T47D (cell line): ENCODE measurements at places on chromosomes 3 and 15.

DNA sequence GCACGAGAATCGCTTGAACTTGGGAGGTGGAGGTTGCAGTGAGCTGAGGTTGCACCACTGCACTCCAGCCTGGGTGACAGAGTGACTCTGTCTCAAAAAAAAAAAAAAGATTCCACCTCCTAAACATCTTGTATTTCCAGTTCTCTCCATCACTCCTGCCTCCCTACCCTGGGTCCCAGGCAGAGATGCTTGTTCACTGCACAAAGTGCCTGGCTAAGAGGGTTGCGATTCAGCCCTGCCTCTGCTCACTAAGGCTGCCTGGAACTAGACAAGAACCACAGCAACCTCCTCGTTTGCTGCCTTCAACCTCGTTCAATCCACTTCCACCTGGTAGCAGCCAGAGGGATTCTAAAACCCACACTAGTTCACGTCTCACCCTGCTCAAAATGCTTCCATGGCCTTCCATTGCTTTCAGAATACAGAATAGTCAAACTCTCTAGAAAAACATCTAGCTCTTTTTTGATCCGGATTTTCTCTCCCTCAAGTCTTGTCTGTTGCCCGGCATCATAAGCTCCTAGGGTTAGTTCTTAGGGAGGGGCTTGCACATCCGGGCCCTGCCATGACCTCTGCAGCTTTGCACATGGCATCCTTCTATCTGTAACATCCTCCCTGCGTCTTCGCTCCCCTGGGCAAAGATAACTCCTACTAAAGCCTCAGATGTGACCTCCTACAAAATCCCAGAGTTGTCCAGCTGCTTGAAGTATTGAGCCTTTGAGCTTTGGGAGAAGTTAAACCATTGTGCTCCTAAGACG lies 1.0 kb upstream of the MCM2 start:
- DNase-seq: no peak

- no peak for DNase-seq
Observed at GRCh38 chr3:54939557-54940300, 11.9 kb upstream of the LRTM1 start.

GRCh38 chr3:134367869-134368750 lies 6.1 kb downstream of the AMOTL2 start:
- DNase-seq: no peak

- no peak for DNase-seq
Observed at GRCh38 chr15:64216730-64217428, 54.1 kb upstream of the PPIB start.

GRCh38 chr3:182740710-182741109 lies 52.6 kb upstream of the ATP11B start:
- DNase-seq: peak; percentile 94

- no peak for DNase-seq
Observed at GRCh38 chr3:55615694-55616295, 128.7 kb upstream of the WNT5A start.

DNA sequence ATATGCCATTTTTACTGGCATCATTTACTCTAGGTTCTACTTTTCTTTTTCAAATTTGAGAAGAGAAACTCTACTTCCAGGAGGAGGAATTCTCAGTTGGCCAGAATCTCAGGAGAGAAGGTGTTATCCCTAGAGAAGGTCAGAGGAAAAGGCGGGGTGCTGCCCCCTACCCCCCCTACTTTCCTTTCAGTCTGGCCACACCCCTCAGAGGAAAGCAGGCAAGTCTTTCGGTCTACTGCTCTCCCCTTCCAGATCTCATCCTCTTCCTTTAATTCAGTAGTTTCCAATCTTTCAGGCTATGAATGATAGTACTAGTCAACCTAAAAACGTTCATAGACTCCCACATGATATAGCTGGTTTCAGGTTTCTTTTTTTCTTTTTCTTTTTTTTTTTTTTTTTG lies 366.5 kb upstream of the TBL1XR1 start:
- DNase-seq: no peak

DNA sequence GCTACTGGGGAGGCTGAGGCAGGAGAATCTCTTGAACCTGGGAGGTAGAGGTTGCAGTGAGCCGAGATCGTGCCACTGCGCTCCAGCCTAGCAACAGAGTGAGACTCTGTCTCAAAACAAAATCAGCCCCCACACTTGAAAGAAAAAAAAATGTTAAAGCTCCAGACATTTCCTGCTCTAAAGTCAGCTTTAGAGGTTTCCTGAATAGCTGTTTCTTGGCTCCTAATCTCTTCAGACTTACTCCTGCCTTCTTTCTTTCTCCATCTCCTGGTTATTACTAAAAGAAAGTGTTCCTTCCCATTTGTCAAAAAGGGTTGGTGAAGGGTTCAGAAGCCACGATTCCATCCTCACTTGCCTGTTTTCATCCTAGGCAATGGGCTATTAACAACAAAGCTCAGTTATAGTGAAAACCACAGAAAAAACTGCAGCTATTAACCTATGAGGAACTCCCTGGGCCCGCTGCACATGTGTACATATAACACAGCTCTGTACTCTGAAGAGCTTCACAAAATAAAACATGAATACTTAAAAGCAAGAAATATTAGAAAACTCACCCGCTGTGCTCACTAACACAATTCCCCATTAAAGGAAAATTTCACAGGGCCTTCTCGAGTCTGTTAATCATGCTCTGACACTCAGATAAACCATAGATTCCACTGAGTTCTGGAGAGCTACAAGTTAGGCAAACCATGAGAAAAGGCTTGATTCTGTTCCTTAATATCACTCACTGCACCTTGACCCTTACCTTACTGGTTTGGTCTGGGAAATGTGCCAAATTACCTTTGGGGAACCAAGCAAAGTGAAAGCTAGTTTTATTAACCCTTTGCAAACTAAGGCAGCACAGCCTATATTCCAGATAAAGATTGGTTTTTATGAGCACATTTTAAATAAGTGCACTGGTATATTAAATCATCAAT lies 89.9 kb upstream of the TSPAN3 start:
- DNase-seq: no peak

GRCh38 chr15:66080717-66081398 lies 172.7 kb downstream of the MEGF11 start:
- DNase-seq: no peak

DNA sequence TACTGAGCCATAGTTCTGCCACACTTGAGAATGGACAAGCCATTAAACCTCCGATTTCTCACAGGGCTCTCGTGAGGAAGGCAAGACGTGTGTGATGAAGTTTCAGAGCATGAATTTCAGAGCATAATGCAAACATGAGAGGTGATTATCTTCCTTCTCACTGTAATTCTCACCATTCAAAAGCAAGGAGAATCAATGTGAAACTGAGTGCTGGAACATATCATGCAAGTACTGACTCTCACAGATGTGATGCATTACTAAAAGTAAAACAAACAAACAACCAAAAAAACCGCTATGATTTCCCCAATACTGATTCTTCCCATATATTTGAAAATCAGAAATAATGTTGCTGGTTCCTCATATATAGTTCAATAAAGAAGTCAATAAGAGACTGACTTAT lies 23.7 kb downstream of the P3H2 start:
- DNase-seq: no peak

- no peak for DNase-seq
Observed at GRCh38 chr3:147231111-147231510, 175.2 kb downstream of the ZIC4 start.

- DNase-seq: no peak
Observed at GRCh38 chr3:157051055-157051454, 108.9 kb downstream of the CCNL1 start.

DNA sequence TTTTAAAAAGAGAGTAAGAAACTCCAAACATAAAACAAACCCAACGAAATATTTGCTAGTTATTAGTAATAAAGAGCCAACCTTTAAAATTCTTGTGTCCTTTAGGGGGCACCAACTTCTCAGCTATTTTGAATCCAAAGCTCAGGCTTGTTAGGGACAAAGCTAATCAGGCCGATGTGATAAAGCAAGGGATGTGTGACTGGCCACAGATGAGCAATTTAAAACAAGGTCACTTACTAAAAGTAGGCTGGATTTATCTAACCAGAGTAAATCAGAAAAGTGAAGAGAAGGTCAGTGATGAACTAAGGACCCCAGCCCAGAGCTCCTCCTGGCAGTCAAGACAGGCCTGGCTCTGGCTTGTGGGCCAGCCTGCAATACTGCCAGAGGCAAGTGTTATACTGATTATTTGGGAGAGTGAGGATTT lies 108.5 kb downstream of the CYP19A1 start:
- DNase-seq: peak; percentile 10

- no peak for DNase-seq
Observed at GRCh38 chr3:134609821-134610431, 40.9 kb downstream of the KY start.

DNA sequence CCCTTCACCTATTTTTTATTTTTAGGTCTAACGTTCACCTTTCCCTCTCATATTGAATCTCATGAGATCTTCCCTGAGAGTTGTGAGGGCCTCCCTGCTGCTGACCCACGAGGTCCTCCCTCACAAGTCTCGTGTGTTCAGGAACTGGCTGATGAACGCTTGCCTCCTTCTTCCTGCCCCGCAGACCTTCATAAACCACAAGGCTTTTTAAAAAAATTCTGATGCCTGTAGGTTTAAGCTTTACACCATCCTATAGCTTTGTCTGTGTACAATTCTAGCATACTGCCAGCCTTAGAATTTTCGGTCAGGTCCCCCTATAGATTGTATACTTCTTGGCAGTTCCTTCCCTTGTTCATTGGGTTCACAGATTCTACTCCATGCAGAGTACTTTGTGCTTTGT lies 50.5 kb downstream of the CHST2 start:
- DNase-seq: no peak

GRCh38 chr3:53845881-53846133 lies 412 bp downstream of the CHDH start:
- DNase-seq: no peak

- no peak for DNase-seq
Observed at GRCh38 chr3:12229896-12230295, 59.0 kb upstream of the PPARG start.

GRCh38 chr15:66459818-66460615 lies 37.5 kb downstream of the SNAPC5 start:
- DNase-seq: no peak

- no peak for DNase-seq
Observed at GRCh38 chr3:25513642-25514266, 85.7 kb downstream of the RARB start.

- DNase-seq: no peak
Observed at GRCh38 chr15:77414789-77415442, 5.0 kb downstream of the PEAK1 start.

DNA sequence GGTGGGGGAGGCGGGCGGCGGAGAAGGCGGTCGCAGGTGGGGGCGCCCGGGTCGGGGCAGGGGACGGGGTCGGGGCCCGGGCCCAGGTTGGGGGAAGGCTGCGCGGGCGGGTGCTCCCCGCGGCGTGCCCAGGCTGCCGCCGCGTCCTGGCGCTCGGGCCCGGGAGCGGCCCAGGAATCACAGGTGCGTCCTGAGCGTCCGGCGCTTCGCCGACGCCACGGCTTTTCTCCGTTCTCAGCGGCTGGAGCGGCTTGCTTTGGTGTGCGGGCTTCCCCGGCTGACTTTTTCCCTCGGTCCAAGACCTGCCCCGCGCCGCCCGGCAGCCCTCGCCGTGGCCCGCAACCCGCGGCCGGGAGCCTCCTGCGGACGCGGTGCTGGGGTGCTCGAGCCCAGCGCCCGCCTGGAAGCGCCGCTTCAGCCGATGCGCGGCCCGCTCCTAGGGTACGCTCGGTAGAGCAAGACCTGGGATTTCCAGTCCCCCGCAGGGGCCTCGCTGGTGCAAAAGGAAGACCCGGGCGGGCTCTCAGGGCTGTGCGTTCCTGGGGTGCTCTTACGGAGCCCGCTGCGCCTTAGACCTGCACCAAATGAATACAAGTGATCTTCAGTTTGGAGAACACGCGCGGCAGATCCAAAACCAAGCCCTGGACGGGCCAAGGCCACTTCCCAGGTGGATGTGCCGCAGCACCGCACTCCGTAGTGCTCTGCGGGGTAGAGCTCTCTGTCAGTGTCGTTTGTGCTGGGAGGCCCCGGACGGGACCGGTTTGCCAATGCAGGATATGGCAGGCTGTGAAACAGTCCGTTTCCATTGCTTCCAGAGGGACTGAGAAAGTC lies 639 bp downstream of the NIPA1 start:
- peak; percentile 41 for DNase-seq

- DNase-seq: peak; percentile 60
Observed at GRCh38 chr3:154121701-154122551, 736 bp downstream of the ARHGEF26 start.

GRCh38 chr3:41125258-41125657 lies 74.0 kb upstream of the CTNNB1 start:
- DNase-seq: no peak

DNA sequence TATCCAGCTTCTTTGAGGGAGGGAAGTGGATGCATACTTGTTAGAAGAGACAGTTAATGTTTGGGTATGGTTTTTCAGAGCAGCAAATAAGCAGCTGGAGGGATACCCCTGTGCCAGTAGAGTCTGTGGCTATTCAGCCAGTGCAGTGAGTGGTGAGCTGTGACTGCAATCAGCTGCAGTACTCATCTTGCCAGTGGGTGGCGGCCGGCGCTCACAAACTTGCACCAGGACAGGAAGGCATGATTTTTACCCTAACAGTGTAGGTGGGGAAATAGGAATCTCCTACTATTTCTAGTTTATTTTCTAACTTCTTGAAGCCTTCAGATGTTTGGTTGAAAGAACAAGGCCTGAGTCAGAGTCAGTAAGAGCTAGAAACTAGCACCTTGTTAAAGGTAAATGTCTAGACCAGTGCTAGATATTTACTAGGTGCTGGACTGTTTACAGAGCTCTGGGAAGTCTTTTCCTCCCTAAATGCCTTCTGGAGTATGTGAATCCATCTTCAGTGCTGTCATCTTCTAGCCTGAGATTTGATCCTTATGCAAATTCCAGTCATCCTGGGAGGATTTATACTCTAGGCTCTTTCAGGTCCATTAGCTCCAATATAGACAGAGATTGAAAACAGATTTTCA lies 23.6 kb downstream of the TIMP4 start:
- peak; percentile 71 for DNase-seq

GRCh38 chr3:39754549-39754948 lies 54.9 kb upstream of the MYRIP start:
- DNase-seq: no peak

- no peak for DNase-seq
Observed at GRCh38 chr3:185507883-185508282, 9.0 kb upstream of the TMEM41A start.

GRCh38 chr3:126944089-126944965 lies 38.6 kb upstream of the PLXNA1 start:
- no peak for DNase-seq

GRCh38 chr15:88238618-88239430 lies 17.7 kb downstream of the NTRK3 start:
- DNase-seq: no peak

DNA sequence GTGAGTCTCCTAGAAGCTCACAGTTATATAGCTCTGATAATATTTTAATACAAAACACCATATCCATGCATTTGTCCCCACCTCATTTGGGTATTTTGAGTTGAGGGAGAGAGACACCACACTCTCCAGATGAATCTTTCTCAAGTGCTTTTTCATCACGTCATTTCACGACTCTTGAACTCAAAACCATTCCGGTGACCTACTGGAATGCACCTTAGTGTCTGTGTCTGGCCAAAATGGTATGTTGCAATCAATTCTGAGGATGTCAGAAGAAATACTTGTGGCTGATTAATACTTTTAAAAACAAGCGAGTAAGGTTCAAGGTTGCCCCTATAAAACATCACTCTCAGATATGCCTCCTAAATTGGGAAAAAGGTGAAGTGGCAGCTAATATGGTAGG lies 352.6 kb upstream of the ICE2 start:
- DNase-seq: no peak
